ENCODE measurements at places on chromosomes 4 and X.

DNA sequence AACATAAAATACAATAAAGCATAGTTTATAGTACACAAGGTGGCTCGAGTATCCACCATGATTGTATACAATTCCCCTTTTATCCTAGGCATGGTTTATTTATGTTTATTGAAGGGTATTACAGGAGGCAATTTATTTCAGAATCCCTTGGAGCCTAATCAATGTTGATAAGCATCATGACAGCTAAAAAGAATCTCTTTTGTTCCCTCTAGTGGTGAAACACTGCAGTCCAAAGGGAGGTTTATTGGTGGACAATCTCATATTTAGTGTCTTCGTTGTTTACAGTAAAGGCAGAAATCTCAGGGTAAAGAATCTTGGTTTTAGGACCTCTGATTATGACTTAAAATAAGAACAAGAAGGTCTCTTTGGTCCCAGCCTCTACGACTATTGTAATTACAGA is 1712.5 kb downstream of the C4orf33 start:
- DNase-seq = peak; percentile 61

- DNase-seq = no peak
Measured at GRCh38 chr4:76354517-76355473, 48.3 kb downstream of the STBD1 start.

- DNase-seq = no peak
Measured at GRCh38 chr4:105345838-105346237, 128.0 kb downstream of the PPA2 start.

DNA sequence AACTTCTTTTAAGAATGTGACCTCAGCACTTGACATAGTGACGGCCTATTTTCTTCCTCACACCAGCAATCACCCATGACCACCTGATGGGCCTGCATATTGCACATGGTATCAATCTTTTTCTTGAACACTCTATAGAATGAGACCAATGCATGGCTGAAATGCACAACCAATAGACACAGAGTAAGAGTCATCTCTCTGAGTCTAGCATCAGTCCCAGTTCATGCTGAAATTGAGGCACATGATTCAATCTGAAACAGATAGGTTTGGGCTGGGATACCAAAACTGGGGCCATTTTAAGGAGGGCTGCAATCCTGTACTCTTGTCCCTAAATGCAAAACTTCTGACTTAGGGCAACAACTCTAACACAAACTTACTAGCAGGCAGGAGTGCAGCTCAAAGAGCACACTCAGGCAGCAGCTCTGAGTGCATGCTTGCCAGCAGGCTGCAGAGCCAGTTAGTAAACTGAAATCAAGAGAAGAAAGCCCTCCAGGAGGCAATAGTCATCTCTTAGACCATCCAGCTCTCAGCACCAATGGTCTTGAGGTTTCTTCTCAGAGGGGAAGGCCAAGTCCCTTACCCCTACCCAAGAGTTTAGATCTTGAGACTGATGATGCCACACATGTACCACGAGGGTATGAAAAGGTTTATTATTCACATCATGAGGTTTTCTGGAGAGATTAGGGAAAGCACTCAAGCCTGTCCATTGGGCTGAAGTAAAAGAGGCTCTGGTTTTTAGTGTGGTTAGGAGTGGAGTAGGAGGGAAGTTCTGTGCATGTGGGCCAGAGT is 24.7 kb upstream of the GPR101 start:
- DNase-seq = no peak

DNA sequence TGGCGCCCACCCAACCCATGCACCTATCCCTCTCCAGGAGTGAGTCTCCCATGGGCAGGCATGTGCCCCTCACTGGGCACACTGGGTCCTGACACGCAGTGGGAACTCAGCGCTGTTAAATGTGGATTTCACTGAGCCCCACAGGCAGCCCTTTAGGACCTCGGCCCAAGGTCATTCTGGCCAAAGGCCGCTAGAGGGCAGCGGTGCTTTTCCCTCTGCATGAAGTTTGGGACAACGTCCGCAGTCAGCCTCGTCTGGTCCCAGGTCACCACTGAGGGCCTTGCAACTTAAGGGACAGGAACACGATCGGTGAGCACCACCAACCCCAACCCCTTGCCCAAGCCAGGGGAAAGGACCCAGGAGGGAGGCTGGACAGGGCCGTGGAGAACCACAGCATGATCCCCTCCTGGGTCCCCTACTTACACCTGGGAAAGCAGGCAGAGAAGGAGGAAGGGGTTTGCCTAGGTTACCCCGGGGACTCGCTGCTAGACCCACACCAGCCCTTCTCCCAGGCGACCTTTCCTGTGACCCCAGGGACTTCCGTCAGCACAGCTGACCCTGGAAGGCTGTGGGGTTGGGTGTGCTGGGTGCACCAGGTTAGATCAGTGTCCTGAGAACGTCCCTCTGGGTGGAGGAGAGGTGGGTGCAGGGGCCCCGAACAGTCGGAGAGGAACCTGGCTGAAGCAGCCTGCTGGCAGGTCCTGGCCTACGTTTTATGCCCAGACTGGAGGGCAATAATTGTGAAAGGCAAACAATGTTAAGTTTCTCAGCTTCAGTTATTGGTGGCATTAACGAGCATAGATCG is 24.0 kb downstream of the CYTL1 start:
- peak; percentile 77 for DNase-seq

- no peak for DNase-seq
Measured at GRCh38 chr4:36281384-36282106, at the start of gene DTHD1. DTHD1 (plus strand) TSS chr4:36281616; CDS start chr4:36281759, 143 bp downstream.

DNA sequence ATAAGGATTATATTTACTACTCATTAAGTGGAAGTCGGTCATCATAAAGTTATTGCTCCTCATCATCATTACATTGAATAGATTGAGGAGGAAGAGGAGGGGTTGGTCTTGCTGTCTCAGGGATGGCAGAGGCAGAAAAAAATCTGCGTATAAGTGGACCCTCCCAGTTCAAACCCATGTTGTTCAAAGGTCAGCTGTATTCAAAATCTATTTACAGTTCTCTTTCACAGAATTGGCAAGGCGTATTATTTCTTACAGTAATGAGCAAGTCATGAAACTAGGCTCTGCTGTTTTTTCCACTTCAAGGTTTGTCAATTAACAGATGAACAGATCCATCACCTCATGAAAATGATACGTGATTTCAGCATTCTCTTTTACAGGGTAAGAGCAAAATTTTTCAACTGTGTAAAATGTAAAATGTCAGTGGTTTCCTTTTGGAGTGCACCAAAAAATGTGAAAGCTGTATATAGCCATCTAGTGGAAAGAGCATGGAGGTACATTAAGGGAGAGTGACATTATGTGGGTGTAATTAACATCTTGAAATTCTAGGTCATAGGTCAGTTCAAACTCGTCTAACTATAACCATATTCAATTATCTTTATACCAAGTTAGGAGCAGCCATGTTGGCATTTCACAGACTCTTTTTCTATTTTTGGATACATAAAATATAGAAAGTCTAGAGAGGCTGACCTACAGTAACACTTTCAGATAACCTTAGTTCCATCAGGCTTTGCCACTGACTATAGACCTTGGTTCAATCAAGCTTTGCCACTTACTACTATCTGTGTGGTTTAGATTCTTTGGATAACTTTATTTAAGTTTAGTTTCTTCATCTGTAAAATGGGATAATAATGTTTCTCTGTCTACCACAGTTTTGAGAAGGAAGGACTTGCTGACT is 30.1 kb downstream of the NEIL3 start:
- peak; percentile 52 for DNase-seq

DNA sequence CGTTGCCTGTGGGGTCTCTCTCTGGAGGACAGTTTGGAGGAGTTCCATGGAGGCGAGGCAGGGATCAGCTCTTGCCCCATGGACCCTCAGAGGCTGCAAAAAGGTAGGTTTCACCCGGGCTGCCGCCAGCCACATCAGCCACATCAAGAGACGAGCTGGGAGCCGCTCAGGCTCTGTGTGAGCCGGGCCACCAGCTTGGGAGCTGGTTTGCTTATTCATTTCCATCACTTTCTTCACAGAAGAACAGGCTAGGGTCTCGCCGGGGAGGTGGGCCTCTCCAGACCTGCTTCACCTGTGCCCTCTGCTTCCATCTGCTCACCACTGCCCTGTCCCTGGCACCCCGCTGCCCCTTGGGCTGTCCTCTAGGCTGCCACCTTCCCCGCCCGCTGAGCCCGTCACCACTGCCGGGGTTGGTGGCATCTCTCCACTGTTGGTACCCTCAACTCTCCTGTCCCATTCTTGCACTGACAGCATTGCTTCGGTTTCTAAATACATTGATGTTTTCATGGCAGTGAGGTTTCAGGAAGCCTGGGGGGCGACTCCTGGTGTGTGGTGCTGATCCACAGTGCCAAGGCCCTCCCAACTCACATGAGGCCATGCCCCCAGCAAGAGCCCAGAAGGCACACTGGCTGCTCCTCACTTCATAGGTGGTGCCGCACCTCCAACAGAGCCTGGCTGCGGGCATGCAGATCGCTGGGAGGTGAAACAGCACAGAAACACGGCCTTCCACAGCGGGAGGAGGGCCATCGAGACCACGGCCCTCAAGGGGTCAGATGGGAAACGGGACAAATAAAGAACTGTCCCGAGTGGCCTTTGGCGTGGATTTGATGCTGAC is 4.5 kb upstream of the TREX2 start:
- DNase-seq = no peak

DNA sequence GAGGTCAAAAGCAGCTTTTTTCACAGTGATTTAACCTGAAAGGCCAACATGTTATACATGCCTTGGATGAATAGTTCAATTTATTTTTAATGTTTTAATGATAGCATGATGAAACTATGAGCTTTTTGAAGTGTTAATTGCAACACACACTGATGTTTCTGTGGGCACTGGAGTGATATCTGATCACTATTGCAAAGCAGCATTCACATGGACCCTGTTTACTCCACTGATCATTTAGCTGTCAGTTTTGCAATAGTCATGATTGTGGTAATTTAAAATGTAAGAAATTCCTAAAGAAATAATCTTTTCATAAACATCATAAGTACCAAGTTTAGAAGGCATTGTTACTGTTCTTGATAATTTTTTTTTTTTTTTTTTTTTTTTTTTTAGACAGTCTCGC is 74.1 kb downstream of the ARSJ start:
- DNase-seq = no peak

GRCh38 chr4:150794706-150795105 is 212.8 kb downstream of the MAB21L2 start:
- no peak for DNase-seq

DNA sequence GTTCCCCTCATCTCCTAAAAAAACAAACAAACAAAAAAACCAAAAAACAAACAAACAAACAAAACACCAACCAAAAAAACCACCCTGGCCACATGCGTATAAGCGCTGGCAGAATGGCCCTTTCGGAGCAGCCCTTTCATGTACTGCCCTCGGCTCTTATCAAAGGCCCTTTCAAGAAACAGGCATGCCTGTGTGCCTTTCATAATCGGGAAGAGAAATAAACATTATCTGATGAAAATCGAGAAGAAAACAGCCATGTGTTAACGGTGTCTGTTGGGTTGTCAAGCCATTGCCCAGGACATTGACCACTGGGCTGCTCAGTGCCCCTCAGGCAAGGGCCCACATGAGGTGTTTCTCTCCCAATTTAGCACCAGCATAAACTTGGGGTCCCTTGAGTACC is 68.3 kb downstream of the PJA1 start:
- DNase-seq = no peak

- no peak for DNase-seq
Measured at GRCh38 chr4:106587558-106587957, 219.0 kb upstream of the GIMD1 start.

DNA sequence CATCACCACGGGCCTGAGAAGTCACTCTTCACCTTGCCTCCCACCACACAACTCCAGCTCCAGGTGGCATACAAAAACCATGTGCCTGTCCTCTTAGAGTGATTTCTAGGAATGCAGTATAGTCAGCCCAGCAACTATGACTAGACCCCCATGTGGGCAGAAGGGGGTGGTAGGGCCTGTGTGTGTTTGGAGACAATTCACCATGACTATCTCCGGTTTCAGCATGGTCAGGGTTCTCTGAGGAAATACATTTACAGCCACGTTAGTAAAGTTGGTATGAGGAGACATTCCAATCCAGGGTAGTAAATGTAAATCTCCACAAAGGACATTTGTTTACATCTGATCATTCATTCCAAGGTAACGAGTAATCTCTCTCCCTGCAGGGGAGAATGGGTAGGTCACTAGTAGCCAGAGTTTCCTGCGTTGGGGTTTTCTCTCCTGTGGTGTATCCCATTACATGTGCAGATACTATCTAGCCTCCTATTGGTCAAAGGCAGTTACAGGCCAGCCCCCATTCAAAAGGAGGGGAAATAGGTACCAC is 4.2 kb upstream of the MTMR1 start:
- no peak for DNase-seq

DNA sequence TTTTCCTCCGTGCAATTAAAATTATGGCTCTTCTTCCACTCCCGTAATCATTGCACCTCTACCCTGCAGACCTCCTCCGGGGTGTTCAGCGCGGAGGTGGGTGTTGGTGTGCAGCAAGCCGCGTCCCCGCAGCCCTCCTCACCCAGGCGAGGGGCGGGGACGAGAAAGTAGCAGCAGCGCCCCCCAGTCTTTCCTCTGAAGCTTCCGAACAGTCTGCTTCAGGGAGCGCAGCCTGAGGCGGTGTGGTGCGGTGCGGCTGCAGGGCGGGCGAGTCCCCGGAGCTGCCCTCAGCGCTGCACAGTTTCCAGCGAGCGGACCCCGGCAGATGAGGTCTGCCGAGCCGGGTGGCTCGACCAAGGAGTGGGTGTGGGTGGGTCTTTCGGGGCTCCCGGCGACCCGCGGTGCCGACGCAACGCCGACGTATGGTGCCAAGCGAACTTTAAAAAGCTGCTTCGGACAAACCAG is at the start of gene FRAS1:
Gene FRAS1 (plus strand): TSS at position 189 of the 465 bp plus-strand sequence. CDS start 687 bp downstream, outside the sequence.
- no peak for DNase-seq

DNA sequence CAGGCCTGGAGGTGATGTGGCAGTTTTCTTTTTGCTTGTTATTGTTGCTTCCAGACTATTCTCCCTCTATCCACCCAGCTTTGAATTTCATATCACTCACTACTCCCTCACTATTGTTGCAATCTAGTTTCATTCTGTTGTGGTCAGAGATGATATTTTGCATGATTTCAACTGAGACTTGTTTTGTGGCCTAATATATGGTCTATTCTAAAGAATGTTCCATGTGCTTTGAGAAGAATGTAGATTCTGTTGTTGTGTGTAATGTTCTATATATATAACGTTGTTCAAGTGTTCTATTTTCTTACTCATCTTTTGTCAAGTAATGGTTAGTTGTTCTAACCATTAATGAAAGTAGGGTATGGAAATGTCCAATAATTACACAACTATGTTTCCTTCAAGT is 59.0 kb downstream of the THOC2 start:
- no peak for DNase-seq

DNA sequence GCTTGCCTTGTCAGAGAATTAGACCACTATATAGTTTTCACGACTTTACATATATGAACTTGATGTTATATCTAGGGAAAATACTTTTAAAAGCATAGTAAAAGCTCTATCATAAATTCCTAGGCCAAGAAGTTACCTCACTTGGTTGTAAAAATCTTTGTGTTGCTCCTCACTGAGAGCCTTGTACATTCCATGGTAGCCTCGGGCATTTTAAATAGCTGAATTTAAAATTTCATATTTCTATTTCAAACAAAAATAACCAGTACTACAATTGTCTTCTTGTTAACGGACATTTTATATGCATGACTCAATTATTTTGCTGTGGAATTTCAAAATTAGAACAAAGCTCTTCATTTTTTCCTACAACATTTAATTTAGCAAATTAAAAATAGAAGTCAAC is 107.6 kb downstream of the MID1 start:
- DNase-seq = no peak

GRCh38 chrX:47247999-47248320 is 15.2 kb downstream of the USP11 start:
- no peak for DNase-seq

- DNase-seq = no peak
Measured at GRCh38 chrX:104351173-104351769, 96.5 kb upstream of the ESX1 start.

GRCh38 chr4:87589531-87589930 is 18.8 kb upstream of the DSPP start:
- peak; percentile 31 for DNase-seq

GRCh38 chr4:153785910-153786721 is 2.8 kb downstream of the SFRP2 start:
- DNase-seq = peak; percentile 39
